Activated T-cell treated with anti-CD3 and anti-CD28 coated beads for 1 hour (primary cell): ENCODE measurements at places on chromosomes 6 and 20.

DNA sequence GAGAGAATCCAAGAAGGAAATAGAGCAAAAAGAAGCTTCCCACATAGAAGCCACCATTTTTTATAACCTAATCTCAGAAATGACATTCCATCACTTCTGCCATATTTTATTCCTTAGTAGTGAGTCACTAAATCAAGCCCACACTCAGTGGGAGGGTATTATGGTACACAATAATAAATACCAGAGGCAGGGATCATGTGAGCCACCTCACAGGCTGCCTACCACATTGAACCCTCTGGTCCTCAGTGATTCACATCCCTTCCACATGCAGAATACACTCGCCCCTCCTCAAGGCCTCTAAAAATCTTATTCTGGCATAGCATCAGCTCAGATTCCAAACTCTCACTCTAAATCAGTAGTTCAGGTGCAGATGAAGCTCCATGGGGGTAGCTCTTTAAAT, 49.4 kb downstream of the TMC2 start:
- no peak for DNase-seq

- no peak for DNase-seq
Measured at GRCh38 chr6:135358251-135358821, 139.2 kb downstream of the AHI1 start.

DNA sequence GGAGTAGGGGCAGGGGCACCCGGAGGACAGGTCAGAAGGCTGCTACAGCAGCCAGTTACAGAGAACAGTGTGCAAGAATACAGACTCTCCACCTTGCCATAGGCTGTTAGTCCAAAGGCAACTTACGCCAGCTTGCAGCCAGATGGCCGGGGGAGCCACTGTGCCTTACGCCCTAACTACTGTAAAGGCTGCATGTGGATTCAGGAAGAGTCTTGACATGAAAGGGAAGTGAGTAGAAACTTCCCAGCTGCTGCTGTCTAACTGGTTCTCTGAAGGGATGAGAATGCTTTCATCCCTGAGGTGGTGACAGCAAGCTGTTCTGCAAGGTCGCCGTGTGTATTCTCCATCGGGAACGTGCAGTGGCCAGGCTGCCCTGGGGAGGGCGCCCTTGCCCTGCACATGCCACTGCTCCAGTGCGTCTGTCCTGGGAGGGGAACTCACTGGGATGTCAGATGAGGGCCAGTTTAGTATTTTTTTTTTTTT, 46.1 kb downstream of the LYRM4 start:
- no peak for DNase-seq

GRCh38 chr6:155108070-155108820, 113.1 kb downstream of the TIAM2 start:
- DNase-seq = no peak

DNA sequence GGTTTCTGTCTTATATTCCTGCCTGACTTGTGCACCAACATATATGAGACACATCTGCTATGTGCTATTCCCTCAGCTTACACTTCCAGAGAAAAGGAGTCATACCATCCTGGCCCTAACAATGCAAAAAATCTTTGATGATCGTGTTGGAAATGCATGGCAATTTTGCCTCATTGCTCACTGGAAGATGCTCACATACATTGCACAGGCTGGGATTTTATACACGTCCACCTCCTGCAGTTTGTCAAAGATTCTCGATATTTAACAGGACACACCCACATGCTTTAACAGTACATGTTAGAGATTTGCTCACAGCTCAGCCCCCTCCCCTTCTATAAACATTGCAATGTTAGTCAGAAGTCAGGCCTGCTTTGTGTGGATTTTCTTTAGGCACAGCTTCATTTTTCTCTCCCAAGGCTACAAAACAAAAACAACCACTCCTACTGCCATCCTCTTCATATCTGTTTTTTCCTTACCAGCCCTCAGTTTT, 66.1 kb downstream of the ADGB start:
- no peak for DNase-seq

DNA sequence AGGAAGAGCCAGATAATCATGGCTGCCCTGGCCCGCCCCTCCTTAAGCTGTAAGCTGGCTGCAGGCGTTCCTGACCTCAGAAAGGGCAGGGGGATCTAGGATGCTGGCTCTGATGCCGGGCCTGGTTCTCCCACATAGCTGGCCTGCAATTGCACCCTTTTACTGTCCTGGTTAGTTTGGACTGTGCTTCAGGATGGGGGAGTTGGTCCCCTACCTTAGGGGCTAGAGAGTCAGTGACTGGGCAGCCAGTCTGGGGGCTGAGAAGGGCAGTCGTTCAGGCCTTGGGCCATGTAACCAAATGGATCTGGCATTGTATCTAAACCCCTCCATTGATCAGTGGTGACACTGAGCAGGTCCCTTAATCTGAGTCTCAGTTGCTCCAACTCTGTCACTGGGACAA, 40.7 kb downstream of the TGM3 start:
- DNase-seq = no peak

DNA sequence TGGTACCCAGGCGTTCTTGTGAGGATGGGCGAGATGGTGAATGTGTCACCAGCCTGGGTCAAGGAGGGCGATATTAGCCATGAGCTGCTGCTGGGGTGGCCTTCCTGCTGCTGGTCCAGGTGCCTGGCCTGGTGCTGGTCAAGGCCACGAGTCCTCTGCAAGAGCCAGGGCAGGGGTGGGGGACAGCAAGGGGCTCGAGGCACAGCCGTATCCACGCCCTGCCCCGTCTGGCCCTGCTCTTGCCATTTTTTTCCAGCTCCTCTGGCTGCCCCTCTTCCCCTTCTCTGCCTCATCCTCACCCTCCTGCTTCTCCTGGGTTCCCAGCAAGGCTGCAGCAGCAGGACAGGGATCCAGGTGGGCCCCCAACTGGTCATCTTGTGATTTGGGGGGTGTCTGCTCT, 51.2 kb downstream of the CDH4 start:
- DNase-seq = no peak

- DNase-seq = no peak
Measured at GRCh38 chr20:20561841-20562240, 150.6 kb downstream of the RALGAPA2 start.

DNA sequence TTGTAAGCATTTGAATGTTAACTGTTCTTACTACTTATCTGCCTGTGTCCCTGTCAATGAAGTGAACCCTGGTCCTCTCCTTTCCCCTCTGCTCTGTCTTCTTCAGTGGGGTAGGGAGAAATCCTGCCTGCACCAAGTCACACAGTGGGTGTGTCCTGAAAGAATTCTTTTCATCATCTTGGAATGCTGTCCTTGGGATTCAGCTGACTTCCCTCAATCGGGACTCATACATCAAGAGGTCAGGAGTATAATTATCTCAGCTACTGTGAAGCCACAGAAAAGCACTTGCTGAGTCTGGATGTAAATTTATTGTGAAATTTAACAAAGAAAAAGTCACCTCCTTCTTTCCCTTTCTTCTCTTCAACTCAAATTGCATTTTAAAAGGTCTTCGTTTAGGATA, 328.5 kb downstream of the SOX4 start:
- DNase-seq = no peak

DNA sequence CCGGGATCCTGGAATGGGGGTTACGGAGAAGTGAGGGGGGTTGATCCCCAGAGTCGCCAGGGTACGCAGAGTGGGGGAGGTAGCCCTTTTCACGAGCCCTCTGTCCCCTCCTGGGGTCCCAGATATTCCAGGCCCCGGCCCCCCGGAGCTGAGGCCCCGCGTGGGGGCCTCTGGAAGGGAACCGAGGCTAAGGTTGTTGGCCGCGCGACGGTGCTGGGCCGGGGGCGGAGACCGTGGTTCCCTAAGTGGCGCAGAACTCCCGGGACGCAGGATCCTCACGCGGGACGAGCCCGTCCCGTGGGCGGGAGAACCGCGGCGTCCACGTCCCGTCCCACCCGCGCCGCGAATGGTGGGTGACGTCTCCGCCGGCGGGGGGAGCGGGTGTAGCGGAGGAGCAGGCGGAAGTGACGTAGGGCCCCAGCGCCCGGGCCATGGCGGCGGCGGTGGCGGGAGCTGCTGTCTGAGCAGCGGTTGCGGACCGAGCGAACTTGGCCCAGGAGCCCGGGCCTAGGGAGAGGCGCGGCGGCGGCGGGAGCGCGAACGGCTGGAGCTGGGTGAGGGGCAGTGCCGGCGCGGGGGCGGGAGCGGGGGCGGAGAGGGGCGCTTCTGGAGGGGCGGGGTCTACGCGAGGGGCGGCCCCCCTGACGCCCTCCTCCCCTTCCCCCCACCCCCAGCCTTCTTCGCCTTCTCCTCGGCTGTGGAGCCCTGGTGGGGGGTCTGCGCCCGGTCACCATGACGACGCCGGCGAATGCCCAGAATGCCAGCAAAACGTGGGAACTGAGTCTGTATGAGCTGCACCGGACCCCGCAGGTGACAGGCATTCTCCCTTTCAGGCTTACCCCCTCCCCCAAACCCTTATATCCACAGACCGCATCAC, at the start of gene RING1:
Gene RING1, plus strand, starts transcription at position 410 of the 877 bp plus-strand sequence. Its CDS starts 323 bp downstream, at position 733.
- DNase-seq = peak; percentile 80

DNA sequence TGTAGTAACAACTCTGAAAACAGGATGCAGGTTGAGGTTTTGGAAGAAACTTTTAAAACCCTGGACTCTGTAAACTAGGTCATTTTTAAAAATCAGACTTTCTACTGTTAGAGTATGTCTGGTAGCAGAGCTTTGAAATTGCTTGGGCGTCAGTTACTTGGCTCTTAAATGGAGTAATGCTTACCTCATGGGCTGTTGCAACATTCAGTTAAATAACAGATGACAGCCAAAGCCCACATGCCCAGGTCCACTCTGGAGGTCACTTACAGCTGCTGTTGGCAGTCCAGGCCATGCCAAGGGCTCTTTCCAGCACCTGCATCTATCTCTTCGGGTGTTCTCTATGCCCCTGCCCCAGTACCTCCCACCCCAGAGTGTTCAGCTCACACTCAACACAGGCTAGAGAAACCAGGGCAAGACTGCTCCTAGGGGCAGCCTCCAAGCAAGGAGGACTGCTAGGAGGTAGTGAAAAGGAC, 96.4 kb downstream of the BANF2 start:
- no peak for DNase-seq

- DNase-seq = no peak
Measured at GRCh38 chr20:37319151-37319671, 26.7 kb upstream of the SRC start.

DNA sequence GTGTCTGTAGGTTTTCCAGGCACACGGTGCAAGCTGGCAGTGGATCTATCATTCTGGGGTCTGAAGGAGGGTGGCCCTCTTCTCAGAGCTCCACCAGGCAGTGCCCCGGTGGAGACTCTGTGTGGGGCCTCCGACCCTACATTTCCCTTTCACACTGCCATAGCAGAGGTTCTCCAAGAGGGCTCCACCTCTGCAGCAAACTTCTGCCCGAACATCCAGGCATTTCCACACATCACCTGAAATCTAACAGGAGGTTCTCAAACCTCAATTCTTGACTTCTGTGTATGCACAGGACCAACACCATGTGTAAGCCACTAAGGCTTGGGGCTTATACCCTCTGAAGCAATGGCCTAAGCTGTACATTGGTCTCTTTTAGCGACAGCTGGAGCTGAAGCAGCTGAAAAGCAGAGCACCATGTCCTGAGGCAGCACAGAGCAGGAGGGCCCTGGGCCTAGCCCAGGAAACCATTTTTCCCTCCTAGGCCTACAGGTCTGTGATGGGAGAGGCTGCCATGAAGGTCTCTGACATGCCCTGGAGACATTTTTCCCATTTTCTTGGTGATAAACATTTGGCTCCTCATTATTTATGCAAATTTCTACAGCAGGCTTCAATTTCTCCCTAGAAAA, 253.3 kb downstream of the ERMARD start:
- no peak for DNase-seq

- DNase-seq = no peak
Measured at GRCh38 chr6:6659600-6660327, 71.2 kb downstream of the LY86 start.

DNA sequence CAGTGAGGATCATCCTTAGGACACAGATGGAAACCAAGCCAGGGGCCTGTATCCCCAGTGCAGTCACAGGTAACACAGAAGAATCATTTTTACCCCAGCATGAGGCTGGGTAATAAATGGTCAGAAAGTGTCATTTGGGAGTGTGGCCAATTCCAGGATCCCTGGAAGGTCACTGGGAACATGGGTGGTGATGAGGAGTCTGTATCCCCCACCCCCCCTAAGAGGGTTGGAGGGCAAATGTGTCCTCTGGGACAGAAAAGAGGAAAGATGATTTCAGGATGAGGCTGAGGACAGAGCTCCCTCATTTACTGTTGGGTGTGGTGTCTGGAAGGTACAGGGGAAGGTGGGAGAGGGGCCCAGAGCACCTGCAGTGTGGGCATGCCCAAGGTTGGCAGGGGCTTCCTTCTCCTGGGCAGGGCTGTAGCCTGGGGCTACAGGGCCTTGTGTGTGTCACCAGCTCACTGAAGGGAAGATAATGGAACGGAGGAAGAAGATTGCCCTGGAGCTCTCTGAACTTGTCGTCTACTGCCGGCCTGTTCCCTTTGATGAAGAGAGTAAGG, 34.5 kb downstream of the PLCG1 start:
- no peak for DNase-seq

- no peak for DNase-seq
Measured at GRCh38 chr6:139184047-139184446, 49.2 kb downstream of the HECA start.

DNA sequence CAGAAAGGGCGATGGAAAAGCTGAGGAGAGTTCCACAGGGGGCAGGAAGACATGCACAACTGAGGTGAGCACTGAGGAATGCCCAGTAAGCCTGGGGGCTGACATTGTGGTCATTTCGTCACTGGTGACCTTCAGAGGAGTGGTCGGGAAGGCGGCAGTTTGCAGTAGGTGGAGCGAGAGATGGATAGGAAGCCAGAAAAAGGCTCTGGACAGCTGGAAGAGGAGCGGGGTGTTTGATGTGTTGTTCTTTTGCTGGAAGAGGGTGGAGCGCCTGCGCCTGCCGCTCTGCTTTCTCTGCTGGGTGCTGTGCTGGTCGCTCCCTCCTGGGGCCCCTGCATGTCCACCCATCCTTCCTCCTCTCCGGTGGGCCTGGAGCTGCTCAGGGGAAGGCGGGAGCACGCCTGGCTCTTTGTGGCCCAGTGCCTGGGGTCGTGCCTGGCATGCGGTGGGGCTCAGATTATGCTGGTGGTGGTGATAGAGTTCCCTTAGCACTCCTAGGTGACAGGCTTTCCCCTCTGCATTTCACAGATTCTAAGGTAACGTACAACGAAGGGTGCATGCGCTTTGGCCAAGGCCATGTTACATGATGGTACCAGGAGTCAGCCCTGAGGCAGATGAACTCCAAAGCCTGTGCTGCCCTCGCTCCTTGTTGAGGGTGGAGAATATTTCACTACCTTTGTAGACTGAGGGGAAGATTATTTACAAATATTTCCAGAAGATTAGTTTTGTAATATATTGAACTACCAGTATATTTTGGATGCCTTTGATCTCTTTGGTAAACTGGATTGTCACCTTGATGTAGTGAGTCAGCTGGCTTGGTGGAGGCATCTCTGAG, 20.9 kb downstream of the ARID1B start:
- DNase-seq = no peak
